ENCODE measurements at places on chromosomes 1 and 21. TPM values are rescaled to one million over a fixed set of nuclear protein-coding genes. Genes with fewer than 3 reads are reported as not detected.

RCOR3 gene
- 49.6 TPM for total RNA-seq

PLEKHG5 gene
- total RNA-seq, result 1.4 TPM

OR2G6 gene
- not detected for total RNA-seq

CASZ1 gene
- total RNA-seq, result 7.7 TPM

ZFP69 gene
- total RNA-seq, result 4.1 TPM

VANGL2 gene
- not detected for total RNA-seq

CD1E gene
- total RNA-seq, result not detected

NEXN gene
- 1.9 TPM for total RNA-seq

ZBTB37 gene
- 10.1 TPM for total RNA-seq

ARHGEF19 gene
- total RNA-seq, result 9.5 TPM

Measured in T-helper 2 cell treated with Interferon-gamma antibody and Interleukin-4, amounts not matched to agents 100 ng/mL and 5 ng/mL, for 36 hours (primary cell).